ENCODE measurements at places on chromosomes 7 and 10. TPM values are rescaled to one million over a fixed set of nuclear protein-coding genes. Genes with fewer than 3 reads are reported as not detected.

Gene RASA4B
- total RNA-seq: 30.0 TPM

Gene CDK1
- 53.8 TPM for total RNA-seq

Gene GATA3
- 0.48 TPM for total RNA-seq

- peaks cover 33% of the 10 kb centered on the region for H3K27me3 ChIP-seq
- peak; percentile 8 for DNase-seq
- no peak overlapping the region for H3K4me3 ChIP-seq
- H3K36me3 ChIP-seq: no peaks in the 10 kb centered on the region
These were observed 24.5 kb downstream of the POLL start for GRCh38 chr10:101563497-101564040.

GRCh38 chr7:87627634-87627994 is 584 bp upstream of the RUNDC3B start:
- no peak overlapping the region for H3K27ac ChIP-seq
- H3K27me3 ChIP-seq: no peaks in the 10 kb centered on the region

DNA sequence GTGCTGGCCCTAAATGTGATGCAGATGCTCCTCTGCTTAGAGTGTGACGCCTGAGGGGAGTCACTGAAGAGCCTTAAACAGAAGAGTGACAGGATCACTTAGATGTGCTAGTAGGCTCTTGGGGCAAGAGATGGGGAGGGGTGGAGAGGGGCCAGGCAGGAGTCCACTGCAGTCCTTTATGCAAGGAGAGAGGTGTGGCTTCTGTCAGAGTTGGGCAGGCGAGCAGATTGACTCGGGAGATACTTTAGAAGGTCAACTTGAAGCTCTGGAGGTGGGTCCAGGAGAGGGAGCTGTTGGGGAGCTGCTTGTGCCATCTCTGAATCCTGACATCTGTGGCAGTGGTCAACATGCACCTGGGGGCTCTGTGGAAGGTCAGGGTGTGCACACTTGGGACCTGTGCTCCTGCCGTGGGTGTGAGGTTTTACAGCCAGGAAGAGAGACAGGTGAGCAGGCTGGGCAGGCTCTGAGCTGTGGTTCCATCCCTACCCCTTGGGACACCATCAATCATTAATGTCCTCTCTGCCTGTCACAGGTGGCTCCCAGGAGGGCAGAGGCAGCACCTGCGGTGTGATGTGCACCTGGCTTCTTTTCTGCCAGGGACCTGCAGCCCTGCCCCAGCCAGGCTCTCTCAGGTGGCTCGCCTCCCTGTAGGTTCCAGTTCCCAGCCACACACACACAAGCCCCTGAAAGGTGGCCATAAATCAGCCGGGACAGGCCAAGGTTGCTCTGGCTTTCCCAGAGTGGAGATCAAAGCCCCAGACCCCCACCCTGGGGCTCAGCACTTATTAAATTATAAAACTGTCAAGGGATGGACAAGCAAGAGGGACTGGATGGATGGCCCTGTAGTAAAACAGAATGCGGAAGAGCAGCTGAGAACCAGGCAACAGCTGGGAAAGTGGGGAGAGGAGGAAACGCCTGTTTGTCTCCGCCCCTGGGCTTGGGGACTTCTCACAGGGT is 14.0 kb downstream of the NEURL1 start:
- no peaks in the 10 kb centered on the region for H3K4me1 ChIP-seq
- H3K27me3 ChIP-seq: no peaks in the 10 kb centered on the region
- peak; percentile 42 for DNase-seq
- H3K27ac ChIP-seq: peak overlapping the region; percentile 36

GRCh38 chr7:151503902-151504714 is 15.6 kb downstream of the RHEB start:
- DNase-seq: no peak
- no peaks in the 10 kb centered on the region for H3K36me3 ChIP-seq
- H3K27me3 ChIP-seq: no peaks in the 10 kb centered on the region
- no peaks in the 10 kb centered on the region for H3K4me1 ChIP-seq
- no peak overlapping the region for H3K4me3 ChIP-seq
- H3K27ac ChIP-seq: no peak overlapping the region

DNA sequence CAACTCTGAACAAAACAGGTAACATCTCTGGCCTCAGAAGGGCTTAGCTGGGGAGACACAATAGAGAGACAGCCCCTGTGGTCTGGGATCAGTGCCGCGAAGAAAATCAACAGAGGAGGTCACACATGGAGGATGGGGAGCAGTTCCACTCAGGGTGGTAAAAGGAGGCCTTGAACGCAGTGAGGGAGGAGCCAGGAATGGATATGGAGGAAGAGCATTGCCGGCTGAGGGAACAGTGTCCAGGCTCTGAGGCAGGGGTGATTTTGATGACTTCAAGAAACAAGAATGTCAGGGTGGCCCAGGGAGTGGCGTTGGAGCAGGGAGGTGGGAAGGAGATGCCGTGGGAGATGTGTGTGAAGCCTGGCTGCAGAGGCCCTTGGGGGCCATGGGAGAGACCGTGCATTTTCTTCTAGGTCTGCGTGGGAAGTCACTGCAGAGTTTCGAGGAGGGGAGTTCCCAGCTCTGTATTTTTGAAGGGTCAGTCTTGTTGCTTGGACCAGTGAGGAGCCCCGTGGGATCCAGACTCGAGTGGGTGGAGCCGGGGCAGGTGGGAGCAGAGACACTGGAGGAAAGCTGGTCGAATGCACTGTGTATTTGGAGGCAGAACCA is 35.7 kb upstream of the SH2D4B start:
- no peak overlapping the region for H3K4me3 ChIP-seq
- no peaks in the 10 kb centered on the region for H3K27me3 ChIP-seq
- H3K36me3 ChIP-seq: no peaks in the 10 kb centered on the region
- H3K27ac ChIP-seq: no peak overlapping the region
- DNase-seq: no peak

DNA sequence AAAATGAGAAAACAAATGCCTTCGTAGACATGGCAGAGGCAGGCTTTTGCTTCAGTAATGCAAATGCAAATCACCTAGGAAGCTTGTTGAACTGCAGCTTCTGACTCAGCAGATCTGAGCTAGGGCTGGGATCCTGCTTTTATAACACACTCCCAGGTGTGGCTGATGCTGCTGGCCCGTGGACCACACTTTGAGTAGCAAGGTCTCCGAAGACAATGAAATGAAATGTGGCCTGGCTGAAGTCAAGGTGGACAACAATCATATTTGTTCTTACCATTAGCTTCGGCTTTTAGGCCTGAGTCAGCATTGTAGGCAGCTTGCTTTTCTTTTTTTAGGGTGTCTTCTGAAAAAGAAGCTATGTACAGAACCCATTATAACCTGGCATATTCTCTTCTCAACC is 26.3 kb downstream of the COL17A1 start:
- no peaks in the 10 kb centered on the region for H3K36me3 ChIP-seq
- no peaks in the 10 kb centered on the region for H3K4me1 ChIP-seq
- no peak overlapping the region for H3K4me3 ChIP-seq
- no peak for DNase-seq

- no peak overlapping the region for H3K4me3 ChIP-seq
- H3K36me3 ChIP-seq: no peaks in the 10 kb centered on the region
- no peaks in the 10 kb centered on the region for H3K4me1 ChIP-seq
These were observed 24.4 kb upstream of the PITRM1 start for GRCh38 chr10:3196958-3197347.

DNA sequence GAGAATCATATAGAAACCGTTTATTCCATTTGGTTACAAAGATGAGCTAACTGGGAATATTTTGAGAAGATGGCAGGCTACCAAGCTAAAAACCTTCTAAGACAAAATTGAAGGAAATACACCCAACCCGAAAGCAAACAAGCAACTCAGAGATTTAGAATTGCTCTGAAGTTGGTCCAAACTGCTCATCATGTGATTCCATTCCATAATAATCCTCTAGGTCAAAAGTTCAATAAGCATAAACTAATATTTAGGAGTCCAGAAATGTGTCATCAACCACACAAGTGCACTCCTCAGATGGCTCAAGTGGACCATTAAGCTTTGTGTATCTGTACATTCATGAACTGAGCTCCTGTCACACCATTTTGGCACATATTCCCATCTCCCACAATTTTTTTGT is 28.7 kb downstream of the DGKI start:
- peaks cover 6% of the 10 kb centered on the region for H3K27me3 ChIP-seq
- H3K4me1 ChIP-seq: no peaks in the 10 kb centered on the region
- no peak overlapping the region for H3K27ac ChIP-seq
- DNase-seq: no peak
- no peak overlapping the region for H3K4me3 ChIP-seq

- no peak overlapping the region for H3K27ac ChIP-seq
- H3K4me1 ChIP-seq: no peaks in the 10 kb centered on the region
- no peaks in the 10 kb centered on the region for H3K27me3 ChIP-seq
- no peak overlapping the region for H3K4me3 ChIP-seq
These were observed 50.0 kb upstream of the WIPI2 start for GRCh38 chr7:5139998-5140397.

- no peak for DNase-seq
- no peaks in the 10 kb centered on the region for H3K36me3 ChIP-seq
- H3K4me1 ChIP-seq: no peaks in the 10 kb centered on the region
- H3K4me3 ChIP-seq: no peak overlapping the region
- H3K27ac ChIP-seq: no peak overlapping the region
- no peaks in the 10 kb centered on the region for H3K27me3 ChIP-seq
These were observed 94.5 kb upstream of the INSYN2A start for GRCh38 chr10:127290850-127291249.

DNA sequence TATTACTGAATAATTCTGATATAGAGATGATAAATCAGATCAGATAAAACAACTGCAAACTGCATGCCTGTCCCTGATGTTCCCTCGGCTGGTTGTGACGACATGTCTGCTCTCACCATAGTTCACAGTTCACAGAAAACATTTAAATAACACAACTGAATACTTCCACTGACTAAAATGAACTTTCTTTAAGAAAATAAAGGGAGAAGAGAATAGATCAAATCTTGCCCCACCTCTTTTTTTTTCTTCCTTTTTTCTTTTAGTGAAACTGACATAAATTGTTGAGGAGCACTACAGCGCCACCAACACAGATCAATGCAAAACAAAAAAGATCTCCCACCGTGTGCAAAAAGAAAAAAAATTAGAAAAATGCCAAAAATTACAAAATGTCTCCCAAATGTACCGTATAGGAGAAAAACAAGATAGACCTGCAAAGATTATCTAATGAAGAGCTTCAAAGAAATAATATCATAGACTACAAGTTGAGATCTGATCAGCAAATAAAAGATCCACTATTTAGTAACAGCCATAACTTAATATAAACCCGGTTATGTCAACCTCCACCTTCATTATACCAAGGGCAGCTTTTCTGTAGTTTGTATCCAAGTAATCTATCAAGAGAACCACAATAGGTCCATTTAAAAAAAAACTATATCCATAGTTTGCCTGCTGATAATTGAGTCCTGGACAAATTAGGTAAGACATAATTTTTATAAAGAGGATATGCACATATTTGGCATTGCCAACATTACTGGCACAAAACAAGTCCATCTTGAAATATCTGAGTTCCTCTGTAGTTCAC is 30.7 kb upstream of the EPC1 start:
- no peak for DNase-seq
- peaks cover 5% of the 10 kb centered on the region for H3K4me1 ChIP-seq
- no peaks in the 10 kb centered on the region for H3K36me3 ChIP-seq
- no peaks in the 10 kb centered on the region for H3K27me3 ChIP-seq

- peaks cover 6% of the 10 kb centered on the region for H3K4me1 ChIP-seq
- peak within 1 kb of the TSS; percentile 75 for H3K4me3 ChIP-seq
- no peaks in the 10 kb centered on the region for H3K27me3 ChIP-seq
- peak within 1 kb of the TSS; percentile 91 for H3K27ac ChIP-seq
- no peak for DNase-seq
- no peaks in the 10 kb centered on the region for H3K36me3 ChIP-seq
These were observed at the start of gene MCMBP for GRCh38 chr10:119872610-119872859. Gene MCMBP (minus strand): TSS chr10:119872843. CDS start chr10:119872584, 259 bp downstream.
